ENCODE measurements at places on chromosomes 2 and 18.

DNA sequence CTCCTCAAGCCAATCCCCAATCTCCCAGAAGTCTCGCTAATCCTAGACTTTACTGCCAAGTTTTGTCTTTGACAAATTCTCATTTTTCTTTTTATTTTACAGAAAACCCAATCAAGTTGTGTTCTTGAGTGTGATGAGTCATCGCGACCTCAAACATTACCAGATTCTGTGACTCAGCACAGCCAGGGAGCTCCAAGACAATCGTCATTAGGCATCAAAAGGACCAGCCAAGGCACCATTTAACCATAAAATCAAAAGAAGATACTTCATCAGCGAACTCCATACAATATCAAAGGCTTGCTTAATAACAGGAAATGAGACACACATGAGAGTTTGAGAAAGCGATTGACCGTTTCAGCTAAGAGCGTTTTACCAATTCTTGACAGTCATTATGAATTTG is 146.2 kb upstream of the AGAP1 start:
- no peak for DNase-seq

DNA sequence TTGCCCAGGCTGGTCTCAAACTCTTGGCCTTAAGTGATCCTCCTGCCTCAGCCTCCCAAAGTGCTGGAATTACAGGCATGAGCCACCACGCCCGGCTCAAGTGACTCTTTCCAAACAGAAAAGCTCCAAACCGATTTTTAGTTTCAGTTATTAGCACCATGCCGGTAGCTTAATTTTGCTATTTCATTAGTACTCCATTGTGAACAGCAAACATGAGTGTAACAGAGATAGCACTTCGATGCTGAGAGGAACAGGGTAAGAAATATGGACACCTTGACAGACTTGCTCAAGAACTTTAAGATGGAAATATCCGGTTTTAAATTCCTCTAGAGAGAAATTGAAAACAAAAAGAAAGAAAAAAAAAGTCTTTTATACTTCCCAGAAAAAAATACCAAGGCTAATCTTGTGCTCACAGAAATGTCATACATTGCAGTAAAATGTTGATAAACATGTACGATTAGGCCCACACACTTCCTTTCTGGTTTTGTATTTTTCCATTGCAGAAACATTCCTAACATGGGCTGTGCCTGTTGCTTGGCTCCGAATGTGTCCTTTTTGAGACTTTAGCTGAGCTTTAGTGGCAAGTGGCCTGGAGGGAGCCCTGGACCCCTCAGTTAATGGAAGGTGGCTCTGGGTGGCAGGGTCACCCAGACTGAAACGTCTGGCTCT is 18.3 kb downstream of the FHL2 start:
- DNase-seq = no peak

GRCh38 chr18:32670727-32671126 is 102.1 kb downstream of the KLHL14 start:
- no peak for DNase-seq

- DNase-seq = no peak
Measured at GRCh38 chr2:86412007-86412406, 29.2 kb upstream of the KDM3A start.

DNA sequence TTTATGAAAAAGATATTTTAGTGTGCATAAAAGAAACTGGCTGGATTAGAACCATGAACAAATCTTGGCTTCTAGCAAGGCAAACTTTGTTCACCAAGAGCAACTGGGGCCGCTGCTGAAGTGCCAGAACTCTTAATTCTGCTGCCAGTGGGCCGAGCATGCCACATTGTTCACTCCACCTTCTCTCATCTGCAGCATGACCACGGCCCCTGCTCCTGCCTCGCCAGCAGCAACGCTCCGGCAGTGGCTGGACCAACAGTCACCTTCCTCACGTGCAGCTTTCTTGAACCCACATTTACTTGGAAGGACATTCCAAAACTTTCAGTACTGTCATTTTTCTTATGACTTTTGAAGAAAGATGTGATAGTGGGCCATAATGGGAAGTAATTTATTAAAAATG is 213.8 kb downstream of the PIEZO2 start:
- no peak for DNase-seq

DNA sequence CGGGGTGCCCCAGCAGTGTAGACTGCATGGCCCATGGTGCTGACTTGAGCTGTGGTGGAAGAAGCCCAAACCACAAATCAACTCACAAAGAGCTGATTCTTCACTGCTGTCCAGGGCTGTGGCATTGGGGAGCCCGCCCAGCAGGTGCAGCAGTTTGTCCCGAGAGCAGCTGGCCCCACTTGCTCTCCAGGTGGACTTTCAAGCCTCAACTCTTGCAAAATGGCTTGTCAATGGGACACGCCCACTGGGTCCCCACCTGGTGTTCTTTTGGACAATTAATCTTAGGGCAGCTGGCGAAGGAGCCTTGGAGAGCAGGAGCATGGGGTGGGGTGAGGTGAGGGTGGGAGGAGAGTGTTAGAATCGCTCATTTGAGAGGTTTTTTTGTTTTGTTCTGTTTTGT is 117.9 kb downstream of the MYCN start:
- DNase-seq = no peak

DNA sequence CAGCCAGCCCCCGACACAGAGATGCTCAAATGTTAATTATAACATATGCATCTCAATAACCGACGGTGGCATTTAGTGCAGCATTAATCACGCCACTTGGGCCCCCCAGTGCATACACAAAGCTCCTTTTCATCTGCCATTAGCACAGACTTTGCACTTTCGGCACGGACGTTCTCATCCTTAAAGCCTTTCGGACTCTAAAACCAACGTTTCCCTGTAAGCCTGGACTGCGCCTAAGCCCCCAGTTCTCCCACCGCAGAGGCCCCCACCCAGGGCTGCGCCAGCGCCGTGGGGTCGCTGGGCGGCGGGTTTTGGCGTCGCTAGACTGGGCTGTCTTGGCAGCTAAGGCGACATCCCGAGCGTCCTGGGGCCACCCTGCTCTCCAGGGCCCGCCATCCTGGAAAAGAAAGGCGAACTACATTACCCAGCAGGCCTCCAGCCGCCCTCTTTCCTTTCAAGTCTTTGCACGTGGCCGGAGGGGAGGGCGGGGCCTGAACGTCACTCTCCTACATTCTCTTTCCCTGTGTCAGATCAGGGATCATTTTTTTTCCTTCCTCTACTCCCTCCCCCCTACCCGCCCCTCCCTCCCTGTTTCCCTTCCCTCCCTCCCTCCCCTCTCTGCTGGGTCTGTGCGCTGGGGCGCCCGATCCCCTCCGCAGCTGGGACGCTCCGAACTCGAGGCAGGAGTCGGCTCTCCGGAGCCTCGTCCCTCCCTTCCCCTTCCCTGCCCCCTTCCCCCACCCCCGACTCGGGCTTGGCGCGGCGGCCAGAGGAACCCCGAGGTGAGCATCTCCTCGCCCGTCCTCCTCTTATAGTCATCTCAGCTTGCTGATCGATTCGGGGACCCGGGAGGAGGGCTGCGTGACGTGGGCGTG is at the start of gene CTIF:
CTIF (plus strand) TSS at position 501 of the 875 bp plus-strand sequence. CDS start 80,535 bp downstream, outside the sequence.
- peak; percentile 98 for DNase-seq

Data from aorta (tissue), 5 donors.